M059J (cell line): ENCODE measurements at places on chromosomes 1 and 21. TPM values are rescaled to one million over a fixed set of nuclear protein-coding genes. Genes with fewer than 3 reads are reported as not detected.

Gene RGS4
- total RNA-seq = 80.4 and 84.8 TPM in 2 replicates

- no peak for DNase-seq
Observed at GRCh38 chr1:54867717-54868057, 19.3 kb downstream of the DHCR24 start.

Gene LIPI
- not detected in 2 replicates for total RNA-seq

Gene TMEM63A
- 11.3 and 16.3 TPM in 2 replicates for total RNA-seq

- DNase-seq = no peak
Observed at GRCh38 chr1:5928714-5929400, 63.4 kb downstream of the NPHP4 start.

Gene HSD3B1
- not detected in 2 replicates for total RNA-seq

Gene CA6
- total RNA-seq = not detected in 2 replicates

GRCh38 chr1:236176337-236177336 is 34.3 kb downstream of the GPR137B start:
- peak; percentile 26 for DNase-seq

GRCh38 chr21:28230559-28230958 is 762.1 kb downstream of the LTN1 start:
- no peak for DNase-seq

DNA sequence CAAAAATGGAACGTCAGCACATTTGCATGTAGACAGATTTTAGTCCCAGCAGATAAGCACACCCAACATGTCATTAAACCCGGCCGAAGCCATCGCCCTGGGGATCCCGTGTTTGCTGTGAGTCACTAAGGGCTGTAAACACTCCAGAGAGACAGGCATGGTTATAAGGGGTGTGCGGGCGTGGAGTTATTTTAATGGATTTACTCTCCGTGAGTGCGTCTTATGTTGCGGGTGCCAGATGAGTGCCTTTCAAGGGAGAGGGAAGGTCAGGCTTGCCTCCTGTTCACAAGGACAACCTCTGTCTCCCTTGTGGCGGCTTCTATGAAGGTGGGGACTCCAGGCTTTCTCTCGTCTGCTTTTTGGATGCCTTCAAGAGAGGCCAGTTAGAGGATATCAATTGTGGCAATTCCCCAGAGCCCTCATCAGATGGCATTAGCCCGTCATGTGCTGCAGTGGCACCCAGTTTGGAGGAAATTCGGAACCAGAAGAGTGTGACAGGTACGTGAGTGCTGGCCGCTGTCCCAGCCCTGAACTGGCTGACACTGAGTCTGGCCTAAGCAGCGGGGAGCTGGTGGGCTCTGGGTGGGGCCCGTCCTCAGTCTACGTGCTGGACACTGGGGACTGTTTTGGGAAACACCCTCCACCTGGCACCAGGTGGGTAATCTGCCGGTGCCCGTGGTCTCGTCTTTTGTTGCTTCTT is 223.8 kb upstream of the TMEM51 start:
- peak; percentile 93 for DNase-seq

GRCh38 chr1:177902266-177902665 is 67.6 kb downstream of the SEC16B start:
- no peak for DNase-seq

- peak; percentile 69 for DNase-seq
Observed at GRCh38 chr1:203627851-203628200, 1.2 kb downstream of the ATP2B4 start.

Gene IL10
- not detected in 2 replicates for total RNA-seq

GRCh38 chr1:201870397-201870796 is 18.3 kb upstream of the SHISA4 start:
- DNase-seq = peak; percentile 93

- DNase-seq = no peak
Observed at GRCh38 chr1:228312136-228312764, 94.4 kb downstream of the TRIM11 start.

DNA sequence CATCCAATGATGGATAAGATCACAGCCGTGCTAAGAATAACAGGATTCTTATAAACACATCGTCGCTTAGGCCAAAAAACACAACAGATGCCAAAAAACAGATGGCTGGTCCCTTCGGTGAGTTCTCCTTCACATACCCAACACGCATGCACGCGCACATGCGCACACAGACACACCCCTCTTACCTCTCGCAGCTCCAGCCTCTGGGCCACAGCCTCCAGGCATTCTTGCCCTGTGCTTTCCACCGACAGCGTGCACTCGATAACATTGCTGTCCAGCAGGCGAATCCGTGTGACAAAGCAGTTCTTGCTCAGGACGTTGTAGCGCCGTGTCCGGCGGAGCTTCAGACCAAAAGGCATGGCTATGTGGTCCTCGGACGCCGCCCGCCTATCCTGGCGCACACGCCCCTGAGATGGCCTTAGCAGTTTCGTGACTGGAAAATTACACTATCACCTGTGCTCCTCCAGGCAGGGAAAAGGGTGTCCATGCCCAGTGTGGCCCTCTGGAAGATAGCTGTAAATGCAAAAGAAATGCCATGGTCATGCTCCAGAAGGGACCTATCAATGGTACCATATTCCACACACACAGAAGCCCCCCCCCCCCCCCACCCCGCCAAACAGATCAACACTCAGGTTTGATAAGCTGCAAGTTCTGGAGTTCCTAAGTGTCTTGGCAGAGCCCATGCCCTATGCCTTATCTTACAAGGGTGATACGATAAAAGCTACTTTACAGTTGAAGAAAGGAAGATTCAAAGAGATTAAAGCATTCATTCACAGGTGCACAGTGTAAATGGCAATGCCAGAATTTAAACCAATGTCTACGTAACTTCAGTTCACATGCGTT is 86.7 kb downstream of the PTPN14 start:
- no peak for DNase-seq

DNA sequence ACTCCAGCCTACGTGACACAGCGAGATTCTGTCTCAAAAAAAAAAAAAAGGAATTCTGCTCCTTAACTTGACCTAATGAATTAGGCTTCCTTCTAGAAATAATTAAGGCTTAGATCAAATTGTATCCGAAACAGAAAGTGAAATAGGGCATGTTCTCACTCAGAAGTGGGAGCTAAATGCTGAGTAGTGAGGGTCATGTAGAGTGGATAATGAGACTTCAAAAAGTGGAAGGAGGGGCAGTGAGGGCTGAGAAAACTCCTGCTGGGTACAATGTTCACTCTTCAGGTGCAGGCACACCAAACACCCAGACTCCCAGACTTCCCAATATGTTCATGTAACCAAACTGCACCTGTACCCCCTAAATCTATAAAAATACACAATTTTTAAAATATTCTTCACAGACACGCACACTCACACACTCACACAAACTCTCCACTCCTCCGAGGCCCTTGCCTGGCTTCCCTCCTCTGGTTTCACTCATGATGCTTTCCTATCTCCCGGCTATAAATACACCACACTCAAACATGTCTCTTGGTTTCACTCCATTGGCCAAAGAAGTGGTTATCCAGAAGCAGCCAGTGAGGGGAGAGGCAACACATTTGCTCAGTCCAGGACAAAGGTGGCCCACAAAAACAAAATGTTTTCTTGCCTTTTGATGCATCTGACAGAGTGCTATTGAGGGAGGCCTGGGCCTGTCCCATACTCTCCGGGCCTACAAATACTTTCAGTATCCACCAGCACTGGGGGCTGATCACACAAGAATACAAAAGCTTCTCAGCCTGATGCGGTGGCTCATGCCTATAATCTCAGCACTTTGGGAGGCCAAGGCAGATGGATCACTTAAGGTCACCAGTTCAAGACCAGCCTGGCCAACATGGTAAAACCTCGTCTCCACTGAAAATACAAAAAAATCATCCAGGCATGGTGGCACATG is 249.2 kb downstream of the TOMM20 start:
- no peak for DNase-seq

Gene TRIM33
- 20.6 and 25.0 TPM in 2 replicates for total RNA-seq

- DNase-seq = no peak
Observed at GRCh38 chr1:30374400-30375070, 348.9 kb downstream of the MATN1 start.

- DNase-seq = peak; percentile 45
Observed at GRCh38 chr1:200314085-200314750, 95.6 kb downstream of the ZNF281 start.

DNA sequence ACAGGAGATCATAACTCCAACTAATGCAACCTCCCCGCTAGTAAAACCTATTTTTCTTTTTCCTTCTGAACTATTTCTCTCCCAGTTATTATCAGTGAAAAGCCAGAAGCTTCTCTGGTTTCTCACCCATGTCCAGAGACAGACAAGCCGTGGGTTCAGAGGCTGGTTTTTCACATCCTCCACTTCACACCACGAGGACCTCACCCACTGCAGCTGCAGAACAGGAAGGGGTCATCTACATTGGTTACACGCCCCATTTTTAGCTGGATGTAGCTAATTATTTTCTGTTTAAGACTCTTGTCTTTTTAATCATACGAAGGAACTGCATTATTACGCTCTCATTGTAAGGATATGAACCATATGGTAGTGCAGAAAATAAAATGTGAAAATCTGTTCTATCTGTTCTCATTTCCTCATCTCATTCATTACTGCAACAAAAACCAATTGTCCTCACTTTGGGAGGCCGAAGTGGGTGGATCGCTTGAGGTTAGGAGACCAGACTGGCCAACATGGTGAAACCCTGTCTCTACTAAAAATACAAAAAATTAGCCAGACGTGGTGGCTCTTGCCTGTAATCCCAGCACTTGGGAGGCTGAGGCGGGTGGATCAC is 39.1 kb upstream of the CLDN14 start:
- no peak for DNase-seq
